ENCODE measurements at places on chromosomes 7 and 10. TPM values are rescaled to one million over a fixed set of nuclear protein-coding genes. Genes with fewer than 3 reads are reported as not detected.

The CYP3A4 gene
- total RNA-seq = not detected

The LRRN3 gene
- 108 TPM for total RNA-seq

The PLXNA4 gene
- 20.4 TPM for total RNA-seq

GRCh38 chr7:110983822-110984456 is 107.0 kb upstream of the LRRN3 start:
- no peak for DNase-seq

DNA sequence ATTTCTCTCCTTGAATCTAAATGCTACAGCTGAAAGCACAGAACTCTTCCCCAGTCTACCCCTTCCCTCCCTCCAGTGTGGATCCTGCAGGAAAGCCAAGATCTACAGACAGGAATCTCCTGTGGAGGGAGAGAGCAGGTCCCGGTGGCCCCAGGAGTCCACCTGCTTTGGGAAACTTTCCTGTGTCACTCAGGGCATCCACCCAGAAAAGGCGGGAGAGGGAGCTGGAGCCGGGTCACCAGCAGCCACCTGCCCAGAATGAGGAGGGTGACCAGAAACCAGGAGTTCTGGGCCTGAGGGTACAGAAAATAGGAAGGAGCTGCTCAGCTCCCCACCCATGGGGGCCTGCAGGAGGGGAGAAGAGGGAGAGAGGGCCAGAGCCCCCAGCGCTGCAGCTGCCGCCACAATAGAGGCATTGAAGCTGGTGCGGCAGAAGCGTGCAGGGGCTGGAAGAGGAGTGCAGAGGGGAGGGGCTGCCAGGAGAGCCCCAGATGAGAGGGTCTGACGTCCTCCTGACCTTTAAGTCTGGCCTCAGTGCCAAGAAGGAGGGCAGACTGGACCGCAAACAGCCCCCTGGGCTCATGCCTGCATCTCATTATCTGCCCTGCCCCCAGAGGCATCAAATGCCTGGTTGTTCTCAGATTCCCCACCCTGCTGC is 56.3 kb upstream of the TMEM72 start:
- no peak for DNase-seq

DNA sequence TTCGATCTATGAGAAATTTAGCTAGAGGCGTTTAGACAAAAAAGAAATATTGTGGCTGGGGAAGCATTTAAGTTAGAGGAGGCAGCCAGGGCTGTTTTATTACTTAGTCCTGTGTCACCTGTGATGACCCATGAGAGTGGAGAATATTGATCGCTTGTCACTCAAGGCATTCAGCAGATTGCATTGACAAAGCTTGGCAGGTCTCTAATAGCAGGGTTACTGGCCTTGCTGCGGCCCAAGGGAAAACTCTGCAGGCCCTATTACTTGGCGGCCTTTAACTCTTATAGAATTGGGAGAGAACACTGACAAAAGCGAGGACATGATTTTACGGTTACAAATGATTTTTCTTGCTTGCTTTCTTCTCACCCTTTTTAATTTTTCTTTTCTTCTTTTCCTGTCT is 473.5 kb downstream of the AUTS2 start:
- no peak for DNase-seq

GRCh38 chr7:130141161-130141883 is 63.9 kb downstream of the TMEM209 start:
- DNase-seq = peak; percentile 97

DNA sequence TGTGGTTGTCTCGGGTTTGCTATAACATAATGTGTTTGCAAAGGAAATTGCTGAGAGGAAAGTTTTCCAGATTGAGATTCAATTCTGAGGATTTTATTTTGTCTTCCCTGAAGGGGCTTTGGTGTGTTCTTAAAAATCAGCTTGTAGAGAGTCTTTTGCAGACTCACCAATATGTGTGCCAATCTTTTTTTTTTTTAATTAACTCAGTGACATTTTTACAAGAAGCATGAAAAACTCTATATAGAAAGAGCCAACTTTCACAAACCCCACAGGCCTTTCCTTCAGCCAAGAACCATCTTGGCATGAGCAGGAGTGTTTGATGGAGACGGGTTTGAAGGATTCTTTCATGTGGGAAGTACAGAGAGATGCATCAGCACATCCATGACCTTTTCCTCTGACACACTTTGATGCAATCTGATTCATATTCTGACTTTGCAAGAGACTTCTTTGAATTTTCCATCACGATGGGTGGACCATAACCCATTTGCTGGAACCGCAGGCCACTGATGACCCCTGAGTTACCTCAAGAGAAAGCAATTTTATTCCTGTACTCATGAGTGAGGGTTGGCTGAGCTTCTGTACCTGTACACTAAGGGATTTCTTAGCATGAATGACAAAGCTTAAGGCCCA is 892.6 kb downstream of the XPNPEP1 start:
- DNase-seq = no peak

GRCh38 chr7:132933072-132933458 is 148.8 kb downstream of the CHCHD3 start:
- DNase-seq = no peak

GRCh38 chr10:96420228-96421009 is 61.6 kb upstream of the OPALIN start:
- no peak for DNase-seq

DNA sequence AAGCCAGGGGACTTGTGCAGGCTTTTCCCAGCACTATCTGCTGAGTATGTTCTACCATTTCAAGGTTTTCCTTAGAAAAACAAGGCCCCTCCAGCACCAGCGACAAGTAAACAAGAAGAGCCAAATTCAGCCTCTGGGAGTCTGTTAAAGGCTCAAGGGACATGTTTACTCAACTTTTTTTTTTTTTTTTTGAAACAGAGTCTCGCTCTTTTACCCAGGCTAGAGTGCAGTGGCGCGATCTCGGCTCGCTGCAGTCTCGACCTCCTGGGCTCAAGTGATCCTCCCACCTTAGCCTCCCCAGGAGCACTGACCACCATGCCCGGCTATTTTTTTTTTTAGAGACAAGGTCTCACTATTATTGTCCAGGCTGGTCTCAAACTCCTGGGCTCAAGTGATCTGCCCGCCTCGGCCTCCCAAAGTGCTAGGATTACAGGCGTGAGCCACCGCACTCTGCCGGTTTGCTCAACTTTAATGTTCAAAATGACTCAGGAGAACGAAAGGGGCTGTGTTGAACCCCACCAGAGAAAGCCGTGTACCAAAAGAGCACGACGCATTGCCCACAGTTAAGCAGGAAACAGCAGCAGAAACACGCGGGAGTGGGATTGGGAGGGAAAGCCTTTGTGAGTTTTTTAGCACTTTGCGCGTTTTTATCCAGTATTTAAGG is 772 bp downstream of the PRDX3 start:
- no peak for DNase-seq

DNA sequence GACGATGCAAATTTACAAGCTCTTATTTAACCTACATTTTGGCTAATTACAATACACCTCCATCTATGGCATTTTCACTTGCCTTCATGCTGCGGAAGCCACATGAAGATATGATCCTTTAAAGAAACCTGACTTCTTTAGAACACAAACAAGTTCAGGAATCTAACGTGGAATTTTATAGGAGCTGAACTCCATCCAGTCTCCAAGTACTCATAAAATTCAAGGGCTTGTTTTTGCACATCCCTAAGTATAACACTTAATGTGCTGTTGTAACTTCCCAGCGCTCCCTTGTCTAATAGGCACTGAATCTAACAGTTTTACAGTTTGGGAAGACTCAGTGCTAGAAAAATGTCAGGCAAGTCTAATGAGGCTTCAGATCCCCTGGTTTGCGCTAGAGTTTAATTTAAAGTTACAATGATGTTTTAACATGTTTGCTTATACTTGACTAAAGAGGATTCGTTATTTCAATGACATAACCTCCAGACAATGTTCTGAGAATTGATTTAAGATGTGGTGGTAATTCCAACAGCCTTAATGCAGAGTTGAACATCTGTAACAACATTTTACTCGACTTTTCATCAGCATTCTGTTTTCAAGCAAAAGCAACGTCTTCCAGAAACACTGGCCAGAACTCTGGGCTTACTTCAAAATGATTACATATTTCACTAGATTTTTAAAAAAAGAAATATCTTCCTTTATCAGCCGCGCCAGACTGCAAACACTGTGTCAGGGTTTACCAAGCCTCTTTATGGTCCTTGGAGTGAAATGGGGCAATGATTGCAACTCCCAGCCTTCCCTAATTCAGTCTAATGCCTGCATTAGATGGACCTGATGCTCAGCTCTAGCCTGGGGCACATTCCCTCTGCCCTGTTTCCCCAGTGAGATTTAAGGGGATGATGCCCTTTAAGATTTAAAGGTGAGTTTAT is 664.3 kb downstream of the KCNMA1 start:
- DNase-seq = no peak

DNA sequence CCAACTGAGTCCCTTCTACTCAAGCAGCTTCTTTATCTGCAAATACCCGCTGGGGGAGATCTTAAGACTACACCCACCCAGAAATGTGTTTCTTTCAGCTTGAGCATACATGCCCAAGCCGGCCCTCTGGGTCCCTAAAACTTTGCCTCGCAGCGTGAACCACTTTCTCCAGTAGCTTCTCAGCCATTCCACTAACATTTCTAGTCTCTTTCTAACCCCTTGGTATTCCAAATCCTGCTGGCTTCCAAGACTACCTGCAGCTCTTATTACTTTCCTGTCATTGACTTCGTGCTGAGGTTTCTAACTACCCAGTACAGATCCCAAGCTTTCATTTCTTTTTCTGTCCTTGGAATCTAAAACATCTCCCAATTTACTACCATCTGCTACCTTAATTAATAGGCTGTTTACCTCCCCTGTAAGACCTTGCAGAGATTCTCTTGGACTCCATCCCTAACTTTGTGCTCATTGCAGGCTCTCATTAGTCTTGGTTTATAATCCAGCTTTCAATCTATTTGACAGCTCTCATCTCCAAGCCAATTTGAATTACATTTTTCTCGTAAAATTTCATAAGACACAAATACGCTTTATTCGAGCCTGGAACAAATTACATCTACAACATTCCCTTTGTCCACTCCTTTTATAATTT is 153.6 kb downstream of the FGFR2 start:
- no peak for DNase-seq

- no peak for DNase-seq
Observed at GRCh38 chr10:11871466-11871865, 48.3 kb downstream of the PROSER2 start.

DNA sequence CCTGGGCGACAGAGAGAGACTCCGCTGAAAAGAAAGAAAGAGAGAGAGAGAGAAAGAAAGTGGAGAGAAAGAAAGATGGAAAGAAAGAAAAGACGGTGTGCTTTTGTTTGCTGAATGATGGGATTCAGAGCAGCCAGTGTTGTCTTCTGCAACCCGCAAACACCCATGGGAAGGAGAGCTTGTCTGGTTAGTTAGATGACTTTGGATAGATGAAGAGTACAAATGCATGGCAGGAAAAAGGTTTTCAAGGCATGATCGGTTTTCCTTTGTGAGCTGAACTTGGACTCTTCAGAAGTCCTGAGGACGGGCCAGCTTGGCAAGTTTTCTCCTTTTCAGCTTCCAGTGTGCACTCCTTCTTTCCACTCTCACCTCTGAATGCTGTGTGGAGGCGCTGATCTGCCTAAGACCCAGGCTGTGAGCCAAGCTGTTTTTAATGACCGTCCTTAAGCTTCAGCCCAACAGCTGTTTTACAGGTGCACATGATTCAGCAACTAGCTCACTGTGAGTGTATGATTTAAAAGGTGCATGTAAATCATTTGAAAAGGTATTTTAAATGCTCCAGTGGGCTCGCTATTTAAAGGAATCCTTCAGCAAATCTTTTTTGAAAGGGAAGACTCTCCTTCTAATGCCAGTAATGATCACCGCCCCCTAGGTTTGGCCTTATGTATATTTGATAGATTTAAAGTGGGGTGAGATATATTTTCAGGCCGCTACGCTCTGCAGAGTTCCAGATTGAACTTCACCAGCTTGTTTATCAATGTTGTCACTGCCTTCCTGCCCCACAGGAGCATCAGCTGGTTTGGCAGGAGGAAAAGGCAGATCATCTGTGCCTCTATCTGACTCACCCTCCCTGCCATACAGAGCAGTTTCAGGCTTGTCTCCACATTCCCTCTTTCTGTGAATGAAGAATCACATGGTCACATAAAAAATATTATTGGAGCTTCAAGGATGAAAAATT is 115.0 kb downstream of the PLXDC2 start:
- DNase-seq = peak; percentile 19

DNA sequence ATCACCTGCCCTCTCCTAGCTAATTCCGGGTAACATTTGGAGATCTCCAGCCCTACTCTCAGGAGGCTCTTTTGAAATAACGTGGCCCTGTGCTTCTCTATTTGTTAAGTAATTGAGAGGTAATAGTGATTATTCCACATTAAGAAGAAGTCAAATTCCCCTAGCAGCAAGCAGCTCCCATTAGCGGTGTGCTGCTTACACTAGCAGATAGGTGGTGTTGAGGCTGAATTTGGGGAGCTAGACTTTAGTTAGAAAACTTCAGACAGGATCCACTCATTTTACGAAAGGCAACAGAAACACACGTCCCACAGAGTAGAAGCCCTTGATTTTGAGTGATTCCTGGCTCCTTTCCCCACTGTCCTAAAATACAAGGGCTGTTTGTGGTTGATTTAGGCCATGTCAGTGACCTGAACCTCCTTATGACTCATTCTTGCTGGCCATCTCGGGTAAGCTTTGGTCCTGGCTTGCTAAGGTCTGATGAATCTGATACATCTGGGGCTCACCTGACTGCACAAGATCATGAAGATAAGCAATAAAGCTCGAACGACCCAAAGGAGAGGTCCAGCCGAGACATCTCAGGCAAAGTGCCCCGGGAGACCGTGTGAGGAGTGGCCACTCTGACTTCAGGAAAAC is 77.2 kb downstream of the FAM204A start:
- no peak for DNase-seq

DNA sequence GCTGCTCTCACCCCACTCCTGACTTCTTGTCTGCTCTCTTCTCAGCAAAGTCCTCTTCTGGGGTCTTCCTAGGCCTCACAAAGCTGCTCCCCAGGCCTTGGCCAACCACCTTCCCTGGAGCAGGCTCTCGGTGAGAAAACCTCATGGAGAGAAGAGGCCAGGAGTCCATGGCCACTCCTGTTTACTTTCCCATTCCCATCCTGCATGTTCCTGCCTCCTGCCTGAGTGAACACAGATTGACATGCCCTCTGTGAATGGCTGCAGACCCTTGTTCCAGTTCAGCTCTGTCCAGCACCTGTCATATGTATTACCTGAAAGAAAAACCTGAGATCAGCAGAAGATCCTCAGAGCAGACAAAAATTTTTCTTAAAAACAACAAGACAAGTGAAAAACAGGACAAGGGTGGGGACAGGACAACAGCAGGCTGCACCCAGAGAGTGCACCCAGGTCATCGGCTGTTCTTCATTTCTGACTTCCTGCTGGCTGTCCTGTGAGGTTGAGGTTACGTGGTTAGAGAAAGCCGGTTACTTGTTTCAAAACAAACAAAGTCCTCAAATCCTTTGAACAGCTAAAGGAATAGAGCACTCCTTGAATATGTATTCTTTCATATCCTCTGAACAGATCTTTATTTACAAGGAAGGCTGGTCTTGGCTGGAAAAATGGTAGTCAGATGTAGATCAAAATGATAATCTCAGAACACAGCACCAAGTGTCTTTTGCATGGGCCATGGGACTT is 34.0 kb upstream of the DLD start:
- no peak for DNase-seq

All from cerebellum (tissue), 4 donors.